Nucleus accumbens (tissue), 56 donors: ENCODE measurements at places on chromosomes 3 and 15.

DNA sequence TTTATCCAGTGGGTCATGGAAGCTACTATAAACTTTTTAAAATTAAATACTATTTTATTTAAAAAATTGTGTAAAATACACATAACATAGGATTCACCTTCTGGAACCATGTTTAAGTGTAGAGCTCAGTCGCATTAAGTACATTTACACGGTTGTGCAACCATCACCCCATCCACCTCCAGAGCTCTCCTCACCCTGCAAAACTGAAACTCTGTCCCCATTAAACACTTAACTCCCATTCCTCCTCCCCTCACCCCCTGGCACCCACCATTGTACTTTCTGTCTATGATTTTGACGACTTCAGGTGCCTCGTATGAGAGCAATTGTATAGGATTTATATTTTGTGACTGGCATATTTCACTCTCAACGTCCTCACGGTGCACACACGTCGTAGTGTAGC is 70.7 kb downstream of the APBA2 start:
- no peak for DNase-seq

GRCh38 chr3:127822682-127823425 is 539 bp upstream of the MGLL start:
- no peak for DNase-seq

DNA sequence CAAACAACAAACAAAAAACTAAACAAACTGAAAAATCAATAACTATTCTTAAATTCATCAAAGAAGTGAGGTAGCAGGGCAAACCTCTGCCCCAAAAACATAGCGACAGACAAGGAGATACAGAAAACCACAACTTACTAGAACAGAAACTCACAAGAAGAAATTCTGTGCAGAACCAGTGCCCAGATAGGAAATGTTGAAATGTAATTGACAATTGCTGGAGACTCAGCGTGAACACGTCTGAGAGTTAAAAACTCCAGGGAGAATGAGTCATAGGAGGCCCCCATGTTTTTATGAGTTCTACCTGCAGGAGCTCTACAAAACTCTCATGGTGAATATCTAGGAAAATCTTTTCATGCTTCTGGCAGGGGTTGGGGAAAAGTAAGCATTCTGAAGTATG is 95.5 kb upstream of the SETMAR start:
- no peak for DNase-seq

- DNase-seq = no peak
These were observed 507.7 kb downstream of the IGSF11 start for GRCh38 chr3:118526758-118527513.

DNA sequence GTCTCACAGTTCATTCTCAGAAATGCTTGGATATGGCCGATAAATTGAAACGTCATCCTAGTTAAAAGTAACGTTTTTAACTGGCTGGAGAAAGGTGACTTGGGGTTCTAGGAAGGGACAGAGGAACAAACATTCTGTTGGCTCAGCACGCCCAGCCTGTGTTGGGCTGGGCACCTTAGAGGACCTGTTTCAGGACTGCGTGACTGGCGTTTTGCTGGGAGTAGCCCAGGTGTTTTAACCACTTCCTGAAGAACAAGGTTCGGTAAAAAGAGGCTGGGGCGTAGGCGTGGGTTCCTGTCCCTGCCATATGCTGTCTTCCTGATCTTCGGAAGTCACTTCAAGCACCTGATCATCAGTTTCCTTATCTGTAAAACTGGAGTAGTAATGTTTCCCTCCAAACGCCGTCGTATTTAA is 1.1 kb upstream of the TLNRD1 start:
- no peak for DNase-seq

DNA sequence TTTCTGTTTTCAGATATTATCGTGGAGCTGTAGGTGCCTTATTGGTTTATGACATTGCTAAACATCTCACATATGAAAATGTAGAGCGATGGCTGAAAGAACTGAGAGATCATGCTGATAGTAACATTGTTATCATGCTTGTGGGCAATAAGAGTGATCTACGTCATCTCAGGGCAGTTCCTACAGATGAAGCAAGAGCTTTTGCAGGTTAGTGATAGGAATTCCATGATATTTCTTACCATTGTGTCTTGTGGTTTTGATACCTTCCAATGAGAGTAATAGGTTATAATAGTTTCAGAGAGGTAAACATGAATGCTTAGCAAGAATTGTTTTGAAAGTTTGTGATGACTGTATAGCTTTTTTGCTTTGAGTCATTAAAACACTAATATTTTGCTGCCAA is 8.5 kb downstream of the RAB11A start:
- no peak for DNase-seq

- DNase-seq = peak; percentile 37
These were observed 17.4 kb upstream of the RTP2 start for GRCh38 chr3:187719628-187720336.

DNA sequence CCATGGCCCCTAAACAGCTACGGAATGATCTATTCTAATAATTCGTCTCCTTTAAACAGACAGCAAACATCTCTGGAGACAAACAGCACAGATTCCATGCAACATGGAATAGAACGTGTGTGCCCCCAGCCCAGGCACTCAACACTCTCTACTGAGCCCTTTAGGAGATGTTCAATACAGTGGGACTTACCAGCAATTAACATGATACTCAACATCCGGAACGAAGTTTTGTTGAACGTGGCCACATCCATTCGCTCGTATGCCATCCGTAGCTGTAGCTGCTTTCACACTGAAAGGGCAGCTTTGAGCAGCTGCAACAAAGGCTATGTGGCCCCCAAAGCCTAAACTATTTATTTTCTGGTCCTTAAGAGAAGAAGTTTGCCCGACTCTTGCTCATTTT is 3.5 kb downstream of the ADAMTS17 start:
- no peak for DNase-seq

- DNase-seq = no peak
These were observed 14.0 kb upstream of the ZCWPW2 start for GRCh38 chr3:28334552-28334951.

GRCh38 chr3:155494332-155494731 is 200.8 kb upstream of the STRIT1 start:
- no peak for DNase-seq

GRCh38 chr3:177041021-177041729 is 156.1 kb downstream of the TBL1XR1 start:
- DNase-seq = peak; percentile 16

DNA sequence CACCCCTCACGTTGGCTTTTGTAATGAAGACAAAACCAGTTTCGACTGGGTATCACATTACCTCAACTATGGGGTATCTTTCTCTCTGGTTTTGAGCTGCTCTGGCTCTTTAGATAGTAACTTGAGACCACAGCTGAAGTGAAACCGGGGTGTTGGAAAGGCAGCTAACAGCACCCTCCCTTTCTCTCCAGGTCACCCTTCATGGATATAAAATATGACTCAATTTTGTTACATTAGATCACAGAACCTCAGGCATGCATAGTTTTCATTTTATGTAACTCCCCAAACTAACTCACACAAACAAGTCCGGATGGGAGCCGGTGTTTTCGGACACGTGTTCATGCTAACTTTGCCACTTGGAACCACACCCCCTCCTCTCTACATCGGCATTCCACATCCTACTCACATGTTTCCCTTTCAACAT is 90.7 kb downstream of the NR2F2 start:
- DNase-seq = no peak

- DNase-seq = no peak
These were observed 37.9 kb upstream of the TNFAIP8L3 start for GRCh38 chr15:51132384-51133139.

DNA sequence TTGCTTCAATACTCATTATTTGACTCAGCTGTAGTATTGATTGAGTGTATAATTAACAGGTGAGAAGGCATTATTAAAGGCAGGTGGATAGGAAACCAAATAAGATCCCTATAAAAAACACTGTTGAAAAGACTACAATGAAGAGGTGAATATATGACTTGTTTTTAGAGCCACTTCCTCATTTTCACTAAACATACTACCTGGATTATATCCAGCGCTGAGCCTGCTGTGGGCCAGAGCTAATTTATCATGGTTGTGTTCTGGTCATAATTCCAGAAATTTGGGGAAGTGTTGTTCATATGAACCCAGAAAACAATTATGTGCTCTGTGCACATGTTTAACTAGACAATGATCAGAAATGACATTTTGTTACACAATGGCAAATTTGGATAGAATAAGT is 235.3 kb upstream of the MME start:
- no peak for DNase-seq

- no peak for DNase-seq
These were observed 31.8 kb downstream of the EPHB3 start for GRCh38 chr3:184593220-184593927.

DNA sequence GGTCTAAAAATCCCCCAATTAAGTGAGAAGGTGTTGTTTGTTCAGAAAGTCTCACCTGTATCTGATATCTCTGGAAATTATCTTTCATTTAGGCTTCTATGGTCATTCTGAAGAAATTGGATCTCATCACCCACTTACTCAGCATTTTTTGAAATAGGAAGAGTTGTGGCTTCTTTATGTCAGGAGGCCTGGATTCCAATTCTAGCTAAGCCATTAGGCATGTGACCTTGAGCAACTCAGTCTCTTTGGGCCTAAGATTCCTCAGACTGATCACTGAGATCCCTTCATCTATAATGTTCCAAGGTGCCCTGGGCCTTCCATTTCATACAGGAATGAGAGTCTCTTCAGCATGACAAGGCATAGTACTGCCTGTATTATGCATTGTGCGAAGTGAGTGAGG is 70.3 kb downstream of the ARHGEF26 start:
- DNase-seq = no peak

DNA sequence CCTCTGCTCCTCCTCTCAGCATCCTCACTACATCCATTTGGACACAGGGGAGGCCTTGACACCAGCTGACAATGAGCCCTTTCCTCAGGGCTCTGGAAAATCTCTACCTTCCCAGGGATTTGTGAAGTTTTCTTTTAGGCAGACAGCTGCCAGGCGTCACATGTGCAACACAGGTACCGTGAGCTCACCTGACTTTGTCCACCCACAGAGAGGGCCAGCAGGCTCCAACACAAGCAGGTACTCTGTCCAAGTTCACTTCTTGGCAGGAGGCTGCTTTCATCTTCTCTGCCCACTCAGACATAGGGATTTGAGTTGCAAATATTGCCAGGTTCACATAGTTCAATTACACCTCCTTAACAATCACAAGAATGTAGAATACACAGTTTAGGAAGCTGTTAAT is 15.3 kb upstream of the MINAR1 start:
- DNase-seq = no peak

- no peak for DNase-seq
These were observed 903 bp downstream of the SLC25A38 start for GRCh38 chr3:39383881-39384664.

- no peak for DNase-seq
These were observed 79.5 kb downstream of the CD200R1L start for GRCh38 chr3:112767177-112767576.

DNA sequence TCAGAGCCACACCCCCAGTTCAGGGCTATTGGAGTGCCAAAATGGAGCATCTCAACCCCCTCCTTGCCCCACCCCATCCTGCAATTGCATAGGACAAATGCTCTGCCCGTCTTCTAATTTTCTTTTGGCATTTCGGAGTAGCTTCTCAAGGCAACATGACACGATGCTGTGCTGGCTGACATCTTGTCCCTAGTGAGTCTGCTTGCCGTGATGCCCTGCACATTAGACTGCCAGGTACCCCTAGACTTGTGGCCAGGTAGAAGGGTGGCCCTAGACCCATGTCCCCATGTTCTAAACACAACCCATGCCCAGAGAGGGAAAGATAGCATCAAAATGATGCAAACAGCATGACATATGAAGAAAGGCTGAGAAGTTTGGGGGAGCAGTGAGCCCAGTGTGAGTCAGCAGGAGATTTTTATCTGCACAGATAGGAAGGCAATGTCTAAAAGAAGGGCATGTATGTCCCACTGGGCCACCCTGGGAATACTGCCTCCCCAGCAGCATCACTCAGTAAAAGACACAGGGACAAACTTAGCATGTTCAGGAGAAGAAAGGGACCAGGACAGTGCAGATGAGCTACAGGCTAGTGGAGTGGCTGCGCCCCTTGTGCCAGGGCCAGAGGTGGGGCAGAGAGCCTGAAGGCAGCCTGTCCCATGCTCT is 36.8 kb downstream of the CA12 start:
- DNase-seq = no peak

GRCh38 chr3:195204360-195205163 is 66.4 kb downstream of the XXYLT1 start:
- DNase-seq = no peak

DNA sequence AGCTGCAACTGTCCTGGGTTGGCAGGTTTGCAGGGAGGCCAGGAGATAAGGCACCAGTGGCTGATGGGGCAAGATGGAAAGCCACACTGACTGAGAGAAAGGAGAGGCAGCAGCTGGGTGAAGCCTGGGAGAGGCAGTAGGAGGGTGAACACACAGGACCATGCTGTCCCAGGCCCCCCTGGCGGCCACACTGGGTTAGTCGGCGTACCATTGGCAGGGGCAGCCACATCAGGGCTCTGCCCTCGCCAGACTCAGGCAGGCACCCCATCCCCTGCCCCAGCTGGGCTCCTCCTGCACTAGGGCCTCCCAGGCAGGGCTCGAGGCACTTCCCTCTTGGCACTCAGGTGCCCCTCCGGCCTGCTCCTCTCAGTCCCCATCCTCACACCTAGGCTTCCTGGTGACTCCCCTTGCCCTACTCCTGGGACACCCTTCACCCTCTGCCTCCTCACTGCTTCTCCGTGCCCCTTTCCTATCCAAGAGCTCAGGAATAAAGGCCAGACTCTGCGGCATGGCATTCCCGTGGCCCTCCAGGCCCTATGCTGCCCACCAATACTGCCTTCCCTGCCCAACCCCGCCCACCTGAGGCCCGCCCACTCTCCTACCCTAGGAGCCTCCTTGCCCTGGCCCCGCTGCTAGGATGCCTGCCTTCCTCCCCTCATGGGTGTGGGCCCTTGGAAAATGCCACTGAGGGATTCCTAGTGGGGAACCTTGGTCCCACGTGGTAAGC is 28.7 kb upstream of the DUSP7 start:
- DNase-seq = no peak

GRCh38 chr3:16388850-16389441 is 123.9 kb downstream of the OXNAD1 start:
- DNase-seq = no peak

DNA sequence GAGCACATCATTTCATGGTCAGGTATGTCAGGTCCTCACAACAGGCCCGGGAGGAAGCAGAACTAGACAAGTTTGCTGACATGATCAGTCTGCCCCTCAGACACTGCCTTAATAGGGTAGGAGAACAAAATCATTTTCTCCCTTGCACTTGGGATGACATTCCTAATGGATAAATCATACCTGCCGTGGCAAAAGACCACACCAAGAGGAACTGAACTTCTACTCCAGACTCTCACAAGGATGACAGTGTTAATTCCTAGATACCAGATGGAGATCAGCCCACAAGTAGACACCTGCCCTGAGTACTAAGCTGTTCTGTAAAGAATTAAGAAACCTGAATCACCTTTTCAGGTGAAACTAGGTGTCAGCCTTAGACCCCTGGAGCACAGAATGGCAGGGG is 19.5 kb downstream of the SIAH2 start:
- DNase-seq = no peak

DNA sequence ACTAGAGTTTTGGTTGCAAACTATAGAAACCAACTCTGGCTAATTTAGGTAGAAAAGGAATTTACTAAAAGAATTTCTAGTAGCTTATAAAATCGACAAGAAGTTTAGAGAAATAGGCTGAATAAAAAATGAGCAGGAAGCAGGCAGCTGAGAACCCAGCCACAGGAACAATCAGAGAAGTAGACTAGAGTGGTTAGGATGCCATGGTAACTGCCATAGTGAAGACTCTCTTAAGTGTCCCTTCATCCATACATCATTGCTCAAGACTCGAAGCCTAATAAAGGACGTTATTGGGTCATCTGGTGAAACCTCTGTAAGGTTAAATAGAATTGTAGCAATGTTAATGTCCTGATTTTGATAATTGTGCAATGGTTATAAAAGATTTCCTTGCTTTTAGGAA is 13.8 kb downstream of the AVEN start:
- DNase-seq = no peak
